ENCODE measurements at places on chromosomes 2 and 18.

- no peak for DNase-seq
These were observed 193.6 kb upstream of the PIK3C3 start for GRCh38 chr18:41761333-41762018.

GRCh38 chr2:236014408-236015131 is 153.6 kb downstream of the GBX2 start:
- DNase-seq = no peak

DNA sequence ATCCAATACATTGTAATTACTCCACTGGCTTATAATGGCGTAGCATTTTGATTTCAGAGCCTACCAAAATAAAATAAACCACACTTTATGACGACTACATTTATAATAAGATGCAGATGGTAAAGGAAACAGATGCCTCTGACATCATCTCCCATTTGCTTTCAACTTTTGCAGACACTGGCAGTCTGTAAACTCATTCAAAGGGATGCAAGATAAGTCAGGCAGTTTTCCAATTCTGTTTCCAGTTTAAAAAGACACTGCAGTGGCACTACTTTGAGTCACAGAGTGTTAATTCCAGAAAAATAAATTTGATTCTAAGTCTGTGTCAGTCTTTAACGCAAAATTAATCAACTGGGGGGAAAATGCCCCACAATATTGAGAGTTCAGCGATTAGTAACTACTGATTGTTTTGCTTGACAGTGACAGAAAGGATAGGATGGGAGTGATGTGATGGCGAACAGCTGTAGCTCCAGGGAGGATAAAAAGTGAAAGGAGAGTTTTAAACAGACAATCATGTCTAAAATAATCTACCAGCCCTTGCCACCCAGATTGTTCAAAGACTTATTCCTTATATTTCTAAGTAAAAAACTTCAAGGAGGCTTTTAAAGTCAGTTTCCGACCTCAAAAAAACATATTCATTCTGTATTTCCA is 6.7 kb downstream of the DSEL start:
- no peak for DNase-seq

GRCh38 chr2:9919512-9919911 is 32.0 kb upstream of the GRHL1 start:
- DNase-seq = no peak

- peak; percentile 72 for DNase-seq
These were observed 55.0 kb downstream of the ANKRD44 start for GRCh38 chr2:197255543-197255942.

DNA sequence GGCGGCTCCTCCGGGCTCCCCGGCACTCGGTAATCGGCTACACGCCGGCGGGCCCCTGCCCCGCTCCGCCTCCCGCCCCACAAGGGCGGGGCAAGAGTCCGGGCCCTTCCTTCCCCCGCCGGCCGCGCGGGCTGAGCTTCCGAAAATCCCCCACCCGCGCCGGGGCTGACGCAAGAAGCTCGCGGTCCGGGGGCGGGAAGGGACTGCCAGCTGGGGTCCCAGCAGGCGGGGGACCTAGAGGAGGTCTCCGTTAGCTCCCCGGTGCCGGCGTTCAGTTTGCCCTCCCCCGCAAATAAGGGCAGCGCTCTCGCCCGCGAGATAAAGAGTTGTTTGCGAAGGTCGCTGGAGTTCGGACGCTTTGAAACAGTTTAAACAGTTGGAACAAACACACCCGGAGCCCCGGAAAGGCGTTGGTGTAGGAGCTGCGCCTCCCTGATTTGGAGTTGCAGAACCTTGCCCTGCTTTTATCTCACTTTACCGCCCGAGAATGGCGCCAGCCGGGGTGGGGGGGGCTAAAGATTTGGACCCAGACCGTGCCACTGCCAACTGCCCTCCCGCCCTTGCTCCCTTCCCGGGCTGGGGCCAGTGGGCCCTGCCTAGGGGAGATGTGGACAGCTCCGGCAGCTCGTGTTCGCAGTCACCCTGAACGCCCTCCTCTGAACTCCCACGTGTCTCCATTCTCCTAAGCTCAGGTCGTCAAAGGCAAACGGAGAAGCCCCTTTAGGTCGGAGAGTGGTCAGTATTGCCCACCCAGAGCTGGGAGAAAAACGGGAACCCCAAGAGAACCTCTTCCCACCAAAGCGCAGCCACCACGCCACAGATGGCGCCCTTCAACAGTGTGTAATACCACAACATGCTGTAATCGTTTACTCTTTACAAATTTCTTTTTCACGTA is at the start of gene NFE2L2:
Gene NFE2L2, minus strand, starts transcription at position 35 of the 895 bp plus-strand sequence. CDS start 151 bp downstream, outside the sequence.
- peak; percentile 94 for DNase-seq

GRCh38 chr2:166658901-166659300 is 164.9 kb upstream of the SCN7A start:
- DNase-seq = no peak

DNA sequence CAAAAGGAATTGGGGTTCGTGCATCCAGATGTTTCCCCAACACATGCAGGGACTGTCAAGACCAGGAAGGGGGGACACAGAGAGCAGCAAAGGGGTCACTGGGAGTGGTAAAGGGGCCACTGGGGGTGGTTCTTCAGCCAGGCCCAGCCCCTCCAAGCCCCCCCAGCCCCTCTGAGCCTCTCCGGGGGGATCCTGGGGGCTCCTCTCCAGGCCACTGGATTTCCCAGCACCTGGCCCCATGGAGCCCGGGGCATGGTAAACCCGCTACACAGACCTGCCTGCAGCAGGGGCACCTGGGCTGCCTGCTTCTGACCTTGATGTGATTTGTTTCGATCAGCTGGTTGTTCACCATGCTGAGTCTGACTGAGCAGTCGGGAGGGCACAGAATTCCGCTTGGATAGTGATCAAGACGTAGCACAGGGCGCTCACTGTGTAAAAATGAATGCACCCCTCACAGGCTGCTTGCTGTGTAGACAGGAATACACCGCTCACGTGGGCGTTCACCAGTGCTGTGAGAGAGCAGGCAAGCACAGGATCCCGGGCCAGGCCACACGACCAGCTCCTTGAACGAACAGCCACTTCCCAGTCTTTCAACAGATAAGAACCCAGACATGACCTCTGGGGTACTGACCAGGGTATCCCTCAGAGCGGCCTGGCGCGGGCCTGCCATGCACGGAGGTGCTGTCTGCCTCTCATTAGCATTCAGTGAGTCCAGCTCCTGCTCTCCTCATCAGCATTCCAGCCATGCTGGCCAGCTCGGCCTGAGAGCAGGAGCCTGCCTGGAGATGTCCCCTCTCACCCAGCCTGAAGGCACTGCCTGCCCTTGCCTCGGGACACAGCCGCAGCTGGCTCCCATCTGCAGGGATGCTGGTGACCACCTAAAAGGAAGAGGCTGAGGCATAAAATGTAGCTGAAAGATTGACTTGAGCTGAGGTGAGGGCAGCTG is 73.3 kb upstream of the OTOS start:
- DNase-seq = no peak

DNA sequence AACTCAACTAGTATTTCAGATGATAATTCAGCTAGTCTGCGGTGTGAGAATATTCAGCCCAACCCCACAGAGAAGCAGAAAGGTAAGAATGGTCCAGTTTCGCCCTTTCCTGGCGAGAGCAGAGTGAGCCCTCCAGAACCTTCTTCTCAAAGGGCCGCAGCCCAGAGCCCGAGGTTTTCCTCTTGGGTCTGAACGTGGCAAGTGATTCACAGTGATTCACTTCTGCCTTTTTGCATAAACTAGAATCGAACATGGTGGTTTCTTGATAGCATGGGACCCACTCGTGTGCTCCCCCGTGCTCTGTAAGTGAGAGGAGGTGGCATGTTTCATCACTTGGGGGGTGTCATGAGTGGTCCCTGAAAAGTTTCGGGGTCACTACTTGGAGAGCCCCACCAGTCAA is 24.2 kb downstream of the TRAF3IP1 start:
- no peak for DNase-seq

DNA sequence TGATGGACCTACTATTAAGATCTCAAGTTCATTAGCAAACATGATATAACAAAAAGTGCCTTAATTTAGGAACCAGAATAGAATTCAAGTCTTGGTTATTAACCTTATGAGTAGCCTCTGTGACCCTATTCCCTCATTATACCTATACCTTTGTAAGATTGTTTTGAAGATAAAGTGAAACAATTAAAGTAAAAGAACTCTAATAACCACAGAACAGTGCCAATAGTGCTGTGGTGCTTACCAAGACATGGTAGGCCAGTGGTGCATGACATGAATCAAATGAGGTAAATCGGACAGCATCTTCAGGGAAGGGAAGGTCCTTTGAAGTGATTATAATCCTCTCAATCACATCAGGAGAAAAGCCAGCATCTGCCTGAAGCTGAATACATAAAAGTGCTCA is 36.4 kb downstream of the METTL4 start:
- DNase-seq = no peak

DNA sequence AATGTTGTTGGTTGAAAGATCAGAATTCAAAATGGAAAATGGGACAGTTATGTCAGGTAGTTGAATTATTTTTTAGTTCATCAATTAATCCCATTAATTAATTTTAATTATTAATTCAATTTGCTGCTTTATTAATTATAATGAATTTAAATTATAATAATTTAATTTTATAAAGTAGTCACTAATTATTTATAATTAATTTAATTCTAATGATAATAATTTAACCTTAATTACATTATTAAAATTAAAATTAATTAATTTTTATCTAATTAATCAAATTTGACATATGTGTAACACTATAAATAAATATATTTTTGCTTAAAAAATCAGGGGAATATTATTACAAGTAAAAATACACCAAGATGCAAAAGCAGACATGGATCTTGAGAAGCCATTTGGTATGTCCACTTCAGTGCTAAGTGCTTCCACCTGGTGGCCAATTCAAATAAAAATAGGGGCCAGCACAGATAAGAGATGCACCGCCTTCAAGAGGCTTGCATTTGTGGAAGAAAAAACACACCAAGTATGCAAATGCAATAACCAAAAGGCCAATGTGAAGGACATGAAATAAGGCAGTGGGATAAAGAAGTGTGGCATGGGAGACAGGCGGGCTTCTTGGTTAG is 73.2 kb downstream of the MBP start:
- no peak for DNase-seq

DNA sequence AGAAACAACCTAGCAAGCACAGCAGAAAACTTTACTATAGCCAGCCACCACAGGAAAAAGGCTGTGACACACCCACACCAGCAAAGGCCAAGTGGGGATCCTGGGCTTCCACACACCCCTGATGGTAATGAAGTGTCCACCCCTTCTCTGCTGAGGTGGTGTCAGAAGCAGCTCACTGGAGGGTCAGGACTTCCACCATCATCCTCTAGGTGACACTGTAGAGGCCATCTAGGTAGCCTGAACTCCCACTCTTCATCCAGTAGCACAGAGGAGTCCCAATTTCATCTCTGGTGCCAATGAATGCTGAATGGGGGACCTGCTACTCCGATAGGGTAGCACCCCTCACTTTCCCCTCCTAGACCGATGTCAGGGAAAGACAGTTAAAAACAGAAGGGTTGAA is 1544.4 kb downstream of the LRP1B start:
- DNase-seq = no peak

DNA sequence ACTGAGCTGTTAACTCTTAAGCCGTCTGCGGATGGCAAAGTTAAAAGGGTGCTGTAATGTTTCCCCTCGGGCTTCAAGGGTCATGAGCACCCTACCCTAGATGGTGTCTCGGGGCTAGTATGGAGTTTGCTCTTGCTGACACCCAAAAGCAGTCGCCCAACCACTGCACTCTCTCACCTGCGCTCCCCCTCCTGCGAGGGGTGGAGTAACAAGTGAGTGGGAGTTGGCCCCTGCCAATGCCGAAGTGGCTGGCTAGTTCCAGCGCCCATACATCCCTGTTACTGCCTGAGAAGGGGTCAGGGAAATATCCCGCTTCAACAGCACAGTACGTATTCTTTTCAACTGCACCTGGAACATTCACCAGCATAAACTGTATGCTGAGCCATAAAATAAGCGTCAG is 47.5 kb downstream of the FAM117B start:
- DNase-seq = no peak

GRCh38 chr2:66432801-66433694 is 1.9 kb upstream of the MEIS1 start:
- DNase-seq = peak; percentile 74
